HL-60 (cell line): ENCODE measurements at places on chromosomes 11 and 22.
A peak's percentile ranks its signal among the peaks of the same experiment; 100 is the strongest.

- DNase-seq, result peak; percentile 50
These were observed 98.6 kb upstream of the CD44 start for GRCh38 chr11:35040221-35040942.

DNA sequence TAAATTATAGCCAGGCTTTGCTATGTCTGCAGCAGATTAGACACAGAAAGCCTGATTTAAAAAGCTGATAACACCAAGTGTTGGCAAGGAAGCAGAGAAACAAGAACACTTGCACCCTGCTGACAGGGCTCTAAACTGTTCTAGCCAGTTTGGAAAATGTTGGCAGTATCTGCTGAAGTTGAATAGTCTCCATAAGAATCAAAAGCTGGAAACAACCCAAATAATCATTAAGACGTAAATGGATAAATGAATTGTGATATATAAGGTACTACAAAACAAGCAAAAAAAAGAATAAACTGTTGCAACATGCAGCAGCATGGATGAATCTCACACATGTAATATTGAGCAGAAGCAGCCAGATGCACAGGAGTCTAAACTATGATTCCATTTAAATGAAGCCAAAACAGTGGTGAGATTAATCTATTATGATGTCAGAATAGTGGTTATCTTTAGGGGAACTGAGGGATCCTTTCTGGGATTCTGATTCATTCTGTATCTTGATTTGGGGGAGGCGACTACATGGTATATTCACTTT is 40.4 kb upstream of the ADORA2A start:
- no peak for DNase-seq

DNA sequence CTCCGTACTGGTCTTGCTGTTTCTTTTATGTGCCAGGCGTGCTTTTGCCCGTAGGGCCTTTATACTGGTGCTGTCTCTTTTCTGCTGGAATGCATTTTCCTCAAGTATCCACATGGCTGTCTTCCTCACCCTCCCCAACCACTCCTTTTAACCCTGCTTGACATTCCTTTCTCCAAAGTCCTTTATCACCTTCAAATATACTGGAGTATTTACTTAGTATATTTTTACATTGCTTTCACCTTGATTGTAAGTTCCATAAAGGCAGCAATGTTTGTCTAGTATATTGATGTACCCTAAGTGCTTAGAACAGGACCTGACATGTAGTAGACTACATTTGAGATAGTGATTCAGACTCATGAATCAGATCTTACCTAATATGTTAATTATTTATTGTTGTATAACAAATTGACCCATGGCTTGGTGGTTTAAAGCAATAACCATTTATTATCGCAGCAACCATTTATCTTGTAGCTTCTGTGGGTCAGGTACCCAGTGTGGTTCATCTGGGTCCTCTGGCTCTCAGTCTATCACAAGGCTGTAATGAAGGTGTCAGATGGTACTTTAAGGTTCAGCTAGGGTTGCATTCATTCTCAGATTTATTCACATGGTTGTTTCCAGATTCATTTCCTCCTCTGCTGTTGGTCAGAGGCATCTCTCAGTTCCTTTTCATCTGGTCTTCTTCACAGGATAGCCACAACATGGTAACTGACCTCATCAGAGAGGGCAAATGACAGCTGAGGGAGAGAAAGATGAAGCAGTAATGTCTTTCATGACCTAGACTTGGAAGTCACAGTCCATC is 34.2 kb downstream of the DDX10 start:
- no peak for DNase-seq

DNA sequence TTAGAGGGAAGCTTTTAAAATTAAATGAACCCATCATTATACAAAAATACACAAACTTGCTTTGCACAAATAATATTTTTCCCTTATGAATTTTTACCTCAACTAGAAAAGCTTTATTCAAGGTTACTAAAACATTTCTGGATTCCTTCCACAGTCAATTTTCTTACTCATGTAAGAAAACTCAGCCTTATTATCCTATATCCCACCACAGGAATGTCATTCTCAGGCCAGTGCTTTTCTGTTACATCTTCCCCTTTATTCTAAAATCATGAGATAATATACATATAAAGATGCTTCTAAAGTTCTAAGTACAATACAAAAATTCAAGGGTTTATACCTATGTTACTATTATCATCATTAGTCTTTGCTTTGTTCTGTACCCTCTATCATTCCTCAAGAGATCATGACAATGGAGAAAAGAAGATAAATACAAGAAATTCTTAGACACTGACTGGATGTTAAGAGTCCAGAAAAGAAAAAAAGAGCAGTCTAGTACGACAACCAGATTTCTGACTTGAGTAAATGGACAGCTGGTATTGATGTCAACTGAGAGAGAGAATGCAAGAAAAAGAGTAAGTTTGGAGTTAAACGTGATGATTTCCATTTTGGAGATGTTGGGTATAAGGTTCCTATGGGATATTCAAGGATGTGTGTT is 60.3 kb downstream of the MTMR2 start:
- no peak for DNase-seq

- no peak for DNase-seq
These were observed 741 bp upstream of the NAV2 start for GRCh38 chr11:19711911-19712280.

DNA sequence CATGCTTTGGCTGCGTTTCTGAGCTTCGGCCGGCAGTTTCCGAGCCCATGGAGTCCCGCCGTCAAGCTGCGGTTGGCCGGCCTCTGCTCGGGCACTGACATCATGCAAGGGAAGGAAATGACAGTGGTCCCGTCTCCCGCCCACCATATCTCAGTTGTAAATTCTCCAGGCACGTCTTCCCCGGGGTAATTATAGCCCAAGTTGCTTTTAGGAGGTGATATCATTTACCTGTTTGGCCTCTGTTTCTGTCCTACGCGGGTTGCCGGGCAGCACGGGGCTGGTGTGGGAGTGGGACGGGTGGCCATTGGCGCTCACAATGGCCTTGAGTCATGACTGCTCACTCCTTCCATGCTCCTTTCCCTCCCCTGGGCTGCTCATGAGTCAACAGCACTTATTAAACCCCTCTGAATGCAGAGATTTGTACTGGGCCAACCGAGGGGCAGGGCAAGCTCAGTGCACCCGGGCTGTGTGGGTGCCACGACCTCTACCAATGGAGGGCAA is 4.2 kb upstream of the ANO1 start:
- no peak for DNase-seq

DNA sequence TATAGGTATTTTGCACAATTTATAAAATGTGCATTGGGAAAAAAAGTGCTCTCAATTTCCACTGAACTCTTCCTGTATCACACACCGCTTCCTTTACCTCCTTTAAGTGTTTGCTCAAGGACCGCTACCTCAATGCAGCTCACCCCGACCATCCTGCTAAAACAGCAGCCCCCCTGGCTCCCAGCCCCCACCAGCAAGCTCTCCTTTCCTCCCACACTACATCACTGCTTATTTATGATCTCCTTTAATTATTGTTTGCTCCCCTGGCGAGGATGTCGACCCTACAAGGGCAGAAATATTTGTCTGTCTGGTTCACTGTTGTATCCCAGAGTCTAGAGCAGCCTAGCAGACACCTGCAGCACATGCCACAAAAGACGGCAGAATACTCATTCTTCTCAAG is 10.0 kb downstream of the SHANK2 start:
- DNase-seq, result no peak

- peak; percentile 75 for DNase-seq
These were observed 3.5 kb upstream of the ASRGL1 start for GRCh38 chr11:62333768-62334167.

DNA sequence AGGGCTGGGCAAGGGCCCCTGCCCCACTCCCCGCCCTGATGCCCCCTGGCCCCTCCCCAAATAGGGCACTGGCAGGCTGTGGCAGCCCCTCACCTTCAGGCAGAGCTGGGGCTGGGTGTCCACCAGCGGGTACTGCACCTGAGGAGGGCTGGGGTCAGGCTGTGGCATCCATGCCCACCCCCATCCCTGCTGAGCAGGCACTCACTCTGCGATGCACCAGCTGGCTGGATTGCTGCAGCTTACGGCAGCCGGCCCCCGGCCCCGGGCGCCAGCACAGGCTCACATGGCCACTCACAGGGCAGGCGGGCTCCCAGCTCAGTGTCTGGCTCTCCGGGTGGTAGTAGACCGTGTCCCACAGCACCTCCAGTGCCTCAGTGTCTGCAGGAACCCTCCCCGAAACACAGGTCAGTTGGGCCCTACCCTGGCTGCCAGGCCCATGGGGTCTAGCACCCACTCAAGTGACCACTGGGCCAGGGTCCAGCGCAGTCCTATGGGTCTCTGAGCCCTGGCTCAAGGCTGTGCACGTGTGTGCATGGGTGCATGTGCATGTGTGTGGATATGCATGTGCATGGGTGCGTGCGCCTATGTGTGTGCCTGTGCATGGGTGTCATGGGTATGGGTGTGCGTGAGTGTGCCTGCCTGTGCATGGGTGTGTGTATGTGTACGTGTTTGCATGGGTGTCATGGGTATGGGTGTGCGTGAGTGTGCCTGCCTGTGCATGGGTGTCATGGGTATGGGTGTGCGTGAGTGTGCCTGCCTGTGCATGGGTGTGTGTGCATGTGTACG is 14.4 kb downstream of the IL17REL start:
- no peak for DNase-seq

DNA sequence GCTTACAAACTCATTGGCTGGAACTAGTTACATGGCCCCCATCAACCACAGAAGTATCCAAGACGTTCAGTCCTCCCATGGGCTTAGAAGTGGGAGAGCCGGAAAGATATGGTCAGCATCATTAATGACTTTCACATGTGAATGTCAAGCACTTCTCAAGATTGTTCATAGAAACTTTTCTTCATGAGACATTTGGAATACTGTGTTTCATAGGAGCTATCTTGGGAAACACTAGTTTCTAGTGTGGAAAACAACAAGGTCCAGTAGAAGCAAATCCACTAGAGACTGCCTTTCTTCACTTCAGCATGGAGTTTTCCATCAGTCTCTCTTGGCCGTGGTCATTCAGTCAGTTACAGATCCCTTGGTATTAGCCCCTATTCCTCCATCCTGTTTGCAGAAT is 160.9 kb downstream of the C11orf91 start:
- no peak for DNase-seq

GRCh38 chr11:105937331-105937730 is 84.7 kb downstream of the MSANTD4 start:
- no peak for DNase-seq

- DNase-seq, result no peak
These were observed 797 bp downstream of the LGR4 start for GRCh38 chr11:27471589-27472397.

- DNase-seq, result no peak
These were observed 10.6 kb downstream of the MAFF start for GRCh38 chr22:38212442-38212841.

- DNase-seq, result no peak
These were observed 3.4 kb downstream of the TENM4 start for GRCh38 chr11:79437278-79437980.

DNA sequence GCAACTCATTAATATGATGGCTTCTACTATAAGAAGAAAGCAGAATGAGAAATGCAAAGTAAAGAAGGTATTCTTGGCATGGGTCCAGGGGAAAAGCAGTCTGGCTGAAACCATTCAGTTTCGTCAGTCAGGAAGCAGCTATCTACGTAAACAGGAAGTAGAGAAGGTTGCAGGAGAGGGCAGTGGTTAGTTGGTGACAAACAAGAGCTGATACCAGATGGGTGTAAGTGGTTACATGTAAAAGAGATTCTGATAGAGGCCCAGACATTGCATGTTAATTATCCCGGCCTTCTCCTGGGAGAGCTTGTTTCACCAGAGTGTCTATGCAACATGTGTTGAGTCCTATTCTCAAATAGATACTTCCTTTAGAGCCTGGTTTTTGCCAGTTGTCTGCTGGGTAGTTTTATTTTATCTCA is 58.4 kb upstream of the PSMA1 start:
- DNase-seq, result peak; percentile 88

- DNase-seq, result peak; percentile 99
These were observed 23.3 kb downstream of the ZBTB16 start for GRCh38 chr11:114082767-114083181.

GRCh38 chr22:27241430-27242321 is 559.9 kb downstream of the MN1 start:
- no peak for DNase-seq

- DNase-seq, result no peak
These were observed 18.8 kb downstream of the BBOX1 start for GRCh38 chr11:27059431-27059830.

DNA sequence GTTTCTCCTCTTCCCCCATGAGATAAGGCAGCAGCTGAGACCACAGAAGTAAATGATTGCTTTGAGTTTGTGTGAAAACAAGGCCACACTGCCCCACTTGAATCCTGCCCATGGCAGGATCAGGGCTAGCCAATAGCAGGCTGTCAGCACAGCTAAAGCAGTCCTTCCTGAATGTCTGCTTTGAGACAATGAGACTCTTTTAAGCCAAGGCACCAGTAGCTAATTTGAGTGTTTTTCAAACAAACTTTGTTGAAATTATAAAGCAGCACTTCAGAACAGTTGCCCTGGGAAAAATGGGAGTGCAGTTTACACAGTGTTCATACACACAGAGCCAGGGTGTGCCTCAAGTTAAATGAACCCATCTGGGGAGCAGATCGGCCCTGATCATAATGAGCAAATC is 103.5 kb upstream of the OR5AK2 start:
- no peak for DNase-seq
